Stimulated activated CD4-positive, alpha-beta T cell treated with anti-CD3 and anti-CD28 coated beads, Interleukin-1b, Interleukin-23, amount 100 ng/mL, for 1 hour (primary cell): ENCODE measurements at places on chromosomes 16 and 17.

- peak; percentile 34 for DNase-seq
Measured at GRCh38 chr16:21646721-21647561, 5.5 kb downstream of the IGSF6 start.

- no peak for DNase-seq
Measured at GRCh38 chr17:39701012-39701783, 1.3 kb downstream of the ERBB2 start.

- no peak for DNase-seq
Measured at GRCh38 chr17:79484600-79485418, 126.0 kb downstream of the RBFOX3 start.

DNA sequence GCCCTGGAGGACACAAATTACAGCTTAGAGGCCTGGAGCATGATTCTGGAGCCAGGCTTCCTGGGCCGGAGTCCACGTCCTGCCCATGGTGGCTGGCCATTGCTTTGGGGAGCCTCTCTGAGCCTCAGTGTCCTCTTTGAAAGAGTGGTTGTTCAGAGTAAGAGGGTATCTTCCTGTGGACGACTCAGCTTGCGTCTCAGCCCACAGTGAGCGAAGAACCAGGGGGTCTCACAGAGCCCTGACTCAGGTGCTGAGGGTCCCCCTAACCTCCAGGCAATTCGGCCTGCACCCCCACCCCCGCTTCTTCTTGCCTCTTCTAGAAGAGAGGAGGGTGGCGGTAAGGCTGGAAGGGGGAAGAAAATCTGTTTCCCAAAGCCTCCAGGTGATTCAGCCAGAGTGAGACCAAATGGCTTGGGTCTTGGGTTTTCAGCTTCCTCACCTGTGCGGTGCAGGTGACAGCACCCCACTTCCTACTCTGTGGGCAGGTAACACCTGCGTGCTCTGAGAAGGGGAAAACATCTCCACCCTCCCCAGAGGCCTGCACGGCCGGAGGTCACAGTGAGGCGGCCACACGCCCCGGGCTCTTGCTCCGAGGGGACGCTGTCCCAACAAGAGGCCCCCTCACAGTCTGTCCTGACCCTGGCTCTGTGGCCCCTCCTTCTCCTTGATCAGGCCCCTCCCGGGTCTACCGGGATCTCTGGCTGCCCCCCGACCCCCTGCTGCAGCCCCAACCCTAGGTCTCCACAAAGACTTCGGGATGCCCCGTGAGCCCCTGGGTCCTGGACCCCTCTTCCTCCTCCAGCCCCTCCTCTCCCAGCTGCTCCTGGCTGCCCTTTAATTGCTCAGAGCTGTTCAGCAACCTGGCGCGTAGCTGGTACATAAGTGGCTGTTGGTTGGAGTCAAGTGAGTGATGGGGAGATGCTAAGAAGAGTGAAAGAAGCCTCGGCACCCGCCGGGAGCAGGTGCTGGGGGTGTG, 119.2 kb downstream of the METRNL start:
- no peak for DNase-seq

DNA sequence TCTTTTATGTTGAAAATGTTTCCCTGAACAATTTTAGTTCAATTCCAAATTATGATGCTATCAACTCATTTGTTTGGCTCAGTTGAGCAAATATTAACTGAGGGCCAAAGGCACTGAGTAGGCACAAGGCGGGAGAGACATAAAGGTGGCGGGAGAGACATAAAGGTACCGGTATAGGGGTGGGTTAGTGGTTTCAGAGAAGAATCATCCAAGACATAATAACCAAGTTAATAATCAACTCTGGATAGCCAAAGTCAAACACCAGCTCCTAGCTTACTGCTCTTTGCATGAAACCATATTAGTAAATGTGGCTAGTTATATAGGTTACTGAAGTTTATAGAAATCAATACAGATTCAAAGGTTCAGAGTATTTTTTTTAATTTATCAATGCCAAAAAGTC, 91.7 kb downstream of the RPGRIP1L start:
- DNase-seq: no peak

DNA sequence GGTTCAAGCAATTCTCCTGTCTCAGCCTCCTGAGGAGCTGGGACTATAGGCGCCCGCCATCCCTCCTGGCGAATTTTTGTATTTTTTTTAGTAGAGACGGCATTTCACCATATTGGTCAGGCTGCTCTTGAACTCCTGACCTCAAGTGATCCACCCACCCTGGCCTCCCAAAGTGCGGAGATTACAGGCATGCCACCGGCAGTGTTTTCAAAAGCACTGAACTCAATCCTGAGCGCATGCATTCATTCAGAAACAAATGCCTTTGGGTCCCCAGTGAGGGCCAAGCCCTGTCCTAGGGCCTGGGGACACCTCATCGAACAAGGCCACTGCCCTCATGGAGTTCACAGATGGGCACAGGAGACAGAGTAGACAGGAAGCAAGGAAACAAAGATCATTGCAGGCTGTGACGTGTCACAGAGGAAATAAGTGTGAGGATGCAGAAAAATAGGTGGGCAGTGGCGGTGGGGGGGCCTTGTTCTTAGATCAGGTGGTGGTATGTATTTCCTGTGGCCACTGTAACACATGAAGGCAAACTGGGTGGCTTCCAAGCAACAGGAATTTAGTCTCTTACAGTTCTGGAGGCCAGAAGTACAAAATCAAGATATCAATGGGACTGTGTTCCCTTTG, 12.5 kb downstream of the TMEM114 start:
- DNase-seq: no peak

- no peak for DNase-seq
Measured at GRCh38 chr17:73870473-73870872, 226.2 kb upstream of the SDK2 start.

DNA sequence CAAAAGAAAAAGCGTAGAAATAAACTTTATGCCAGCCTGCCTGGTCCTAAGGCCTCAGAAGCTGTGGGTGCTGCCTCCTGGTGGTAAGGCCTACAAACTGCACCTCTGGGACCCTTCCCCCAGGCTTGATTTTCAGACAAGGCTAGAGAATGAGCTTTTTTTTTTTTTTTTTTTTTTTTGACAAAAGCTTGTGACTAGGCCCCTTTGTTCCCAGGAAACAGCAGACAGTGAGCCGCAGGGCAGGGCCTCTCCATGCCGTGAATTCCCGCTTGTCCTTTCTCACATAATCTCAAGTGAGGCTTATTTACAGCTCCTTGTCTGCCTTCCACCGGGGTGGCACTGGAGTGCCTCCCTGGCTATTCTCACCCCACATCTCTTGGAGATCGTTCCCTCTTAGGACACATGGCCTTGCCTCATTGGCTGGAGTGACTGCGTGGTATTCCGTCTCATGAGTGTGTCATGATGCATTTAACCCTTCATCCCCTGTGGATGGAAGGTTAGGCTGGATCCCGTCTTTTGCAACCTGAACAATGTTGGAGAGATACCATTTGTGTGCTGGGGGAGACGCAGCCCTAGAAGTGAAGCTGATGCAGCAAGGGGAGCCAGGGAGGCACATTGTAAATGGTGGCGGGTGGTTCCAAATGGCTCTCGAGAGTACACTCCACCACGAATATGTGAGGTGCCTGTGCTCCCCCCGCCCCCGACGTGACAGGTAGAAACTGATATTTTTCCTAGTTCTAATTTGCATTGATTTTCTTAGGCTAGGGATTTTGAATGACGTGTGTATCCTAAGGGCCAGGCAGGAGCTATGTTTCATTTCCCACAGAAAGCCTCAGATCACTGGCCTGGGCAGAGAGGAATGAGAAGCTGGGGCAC, 49.6 kb downstream of the USP22 start:
- DNase-seq: peak; percentile 12

DNA sequence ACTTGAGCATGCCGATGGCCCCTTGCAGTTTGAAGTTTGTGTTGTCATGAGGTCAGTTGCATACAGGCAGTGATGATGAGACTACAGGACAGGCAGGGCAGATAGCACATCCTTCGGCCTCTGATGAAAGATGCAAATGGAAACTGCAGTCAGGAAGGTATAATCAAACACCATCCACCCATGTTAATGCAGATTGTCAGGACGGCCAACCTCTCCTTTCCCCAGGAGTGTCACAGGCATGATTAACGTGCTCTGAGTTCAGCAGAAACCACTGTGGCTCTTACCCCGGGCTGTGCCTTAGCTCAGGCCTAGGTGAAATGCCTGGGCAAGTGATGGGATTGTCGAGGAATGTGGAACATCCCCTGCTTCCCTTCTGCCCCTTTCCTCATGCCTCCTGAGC, 893.5 kb upstream of the RBFOX1 start:
- no peak for DNase-seq
